ENCODE measurements at places on chromosomes 16 and 17.

- DNase-seq = no peak
Measured at GRCh38 chr17:75827308-75828075, 16.7 kb downstream of the UNC13D start.

- no peak for DNase-seq
Measured at GRCh38 chr16:10694306-10694705, 424 bp downstream of the TEKT5 start.

DNA sequence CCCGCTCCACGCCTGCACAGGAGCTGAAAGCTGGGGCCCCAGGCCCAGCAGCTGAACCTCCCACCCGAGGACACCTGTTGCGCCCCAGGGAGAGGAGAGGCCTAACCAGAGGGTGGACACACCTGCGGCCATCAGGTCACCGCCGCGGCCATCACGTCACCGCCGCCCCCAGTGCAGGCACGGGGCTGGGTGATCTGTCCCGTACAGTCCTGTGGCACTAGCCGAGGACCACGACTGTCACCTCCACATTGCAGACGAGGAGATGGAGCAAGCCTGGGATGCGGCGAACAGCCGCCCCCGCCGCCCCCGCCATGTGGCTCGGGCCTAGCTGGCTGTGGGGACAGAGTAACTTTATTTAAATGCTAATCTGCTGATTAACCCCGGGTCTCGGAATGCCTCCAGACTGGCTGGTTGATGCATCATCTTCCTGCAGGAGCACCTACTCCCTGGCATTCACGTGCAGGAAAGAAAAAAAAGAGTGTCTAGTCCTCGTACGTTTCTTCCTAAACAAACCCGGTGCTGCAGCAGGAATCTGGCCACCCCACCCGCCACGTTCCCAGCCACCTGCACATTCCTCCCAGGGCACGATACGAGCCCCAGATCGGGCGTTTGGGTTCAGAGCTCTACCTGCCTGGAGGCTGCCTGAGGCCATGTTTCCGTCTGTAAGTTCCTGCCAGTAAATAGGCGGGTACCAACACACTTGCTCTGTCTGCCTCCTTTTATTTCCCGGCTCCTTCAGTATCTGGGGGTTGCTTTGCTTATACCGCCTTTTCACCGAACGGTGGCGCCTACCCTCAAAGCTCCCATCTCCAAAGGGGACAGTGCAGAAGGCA is 29.9 kb downstream of the PIEZO1 start:
- no peak for DNase-seq

GRCh38 chr17:57266902-57267311 is 10.6 kb downstream of the MSI2 start:
- no peak for DNase-seq

GRCh38 chr16:64321881-64322280 is 800.0 kb downstream of the CDH11 start:
- DNase-seq = no peak

DNA sequence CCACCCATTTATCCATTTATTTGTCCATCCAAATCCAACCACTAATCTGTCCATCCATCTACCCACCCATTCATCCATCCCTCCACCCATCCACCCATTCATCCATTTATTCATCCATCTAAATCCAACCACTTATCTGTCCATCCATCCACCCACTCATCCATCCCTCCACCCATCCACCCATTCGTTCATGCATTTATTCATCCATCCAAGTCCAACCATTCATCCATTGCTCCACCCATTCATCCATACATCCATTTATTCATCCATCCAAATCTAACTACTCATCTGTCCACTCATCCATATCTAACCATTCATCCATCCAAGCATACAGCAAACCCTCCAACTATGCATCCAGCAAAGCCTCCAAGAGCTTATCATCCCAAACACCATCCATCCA is 267.3 kb downstream of the XYLT1 start:
- DNase-seq = no peak

DNA sequence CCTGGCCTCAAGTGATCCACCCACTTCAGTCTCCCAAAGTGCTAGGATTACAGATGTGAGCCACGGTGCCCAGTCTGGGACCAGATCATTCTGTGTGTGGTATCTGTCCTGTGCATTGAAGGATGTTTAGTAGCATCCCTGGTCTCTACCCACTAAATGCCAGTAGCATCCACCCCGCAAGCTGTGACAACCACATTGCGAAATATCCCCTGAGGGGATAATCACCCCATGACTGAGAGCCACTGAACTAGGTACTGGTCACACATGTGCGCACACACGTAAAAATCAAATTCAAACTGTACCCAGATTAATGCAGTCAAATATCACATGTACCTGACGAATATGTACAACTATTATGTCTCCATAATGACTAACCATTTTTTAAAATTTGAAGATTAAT is 35.8 kb downstream of the TEKT5 start:
- no peak for DNase-seq

GRCh38 chr17:46082257-46082656 is 83.2 kb downstream of the STH start:
- DNase-seq = no peak

DNA sequence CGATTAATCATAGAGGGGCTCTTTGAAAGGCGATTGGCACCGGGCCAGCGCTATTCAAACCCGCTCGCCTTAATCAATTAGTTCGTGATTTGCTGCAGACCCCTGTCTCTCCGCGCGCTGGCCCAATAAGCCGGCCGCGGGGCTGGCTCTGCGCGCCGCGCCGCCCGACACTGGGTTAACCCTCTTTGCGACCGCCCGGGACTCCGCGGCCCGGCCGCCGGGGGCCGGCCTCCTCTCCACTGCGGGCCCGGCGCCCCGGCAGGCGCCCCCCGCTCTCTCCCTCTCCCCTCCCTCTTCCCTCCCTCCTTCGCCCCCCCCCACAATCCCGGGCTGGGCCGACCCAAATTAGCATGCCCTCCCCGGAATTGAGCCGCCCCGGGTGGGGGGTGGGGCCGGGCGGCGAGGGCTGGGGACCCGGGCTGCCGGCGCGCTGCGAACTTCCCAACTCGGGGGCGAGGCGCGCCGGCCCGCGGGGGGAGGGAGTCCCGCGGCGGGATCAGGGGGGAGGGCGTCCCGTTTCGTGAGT is 428 bp upstream of the SALL1 start:
- no peak for DNase-seq

- DNase-seq = no peak
Measured at GRCh38 chr16:24497440-24497839, 41.9 kb upstream of the RBBP6 start.

GRCh38 chr16:25571712-25572111 is 120.0 kb upstream of the HS3ST4 start:
- no peak for DNase-seq

- DNase-seq = no peak
Measured at GRCh38 chr17:65742403-65743307, 181.2 kb upstream of the AXIN2 start.

DNA sequence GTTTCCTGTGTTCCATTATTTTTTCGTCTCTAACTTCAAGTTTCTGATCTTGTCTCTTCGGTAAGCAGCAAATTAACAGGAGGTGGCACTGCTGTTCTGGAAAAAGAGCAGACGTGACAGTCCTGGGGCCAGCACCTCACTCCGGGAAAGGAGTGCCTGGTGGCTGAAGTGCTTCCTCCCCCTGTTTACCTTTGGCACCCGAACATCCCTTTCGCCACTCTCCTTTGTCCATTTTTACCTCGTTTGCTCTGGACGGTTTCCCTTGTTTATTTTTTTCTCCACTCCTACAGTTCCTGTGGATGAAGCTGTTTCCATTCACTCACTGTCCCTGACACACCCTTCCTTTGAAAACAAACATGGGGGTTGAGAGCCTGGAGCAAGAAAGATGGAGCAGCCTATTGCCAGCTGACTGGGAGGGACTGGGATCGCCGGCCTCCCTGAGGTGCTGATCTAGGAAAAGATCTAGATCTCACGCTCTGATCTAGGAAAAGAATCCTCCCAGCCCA is 12.6 kb downstream of the SAP30BP start:
- DNase-seq = no peak

DNA sequence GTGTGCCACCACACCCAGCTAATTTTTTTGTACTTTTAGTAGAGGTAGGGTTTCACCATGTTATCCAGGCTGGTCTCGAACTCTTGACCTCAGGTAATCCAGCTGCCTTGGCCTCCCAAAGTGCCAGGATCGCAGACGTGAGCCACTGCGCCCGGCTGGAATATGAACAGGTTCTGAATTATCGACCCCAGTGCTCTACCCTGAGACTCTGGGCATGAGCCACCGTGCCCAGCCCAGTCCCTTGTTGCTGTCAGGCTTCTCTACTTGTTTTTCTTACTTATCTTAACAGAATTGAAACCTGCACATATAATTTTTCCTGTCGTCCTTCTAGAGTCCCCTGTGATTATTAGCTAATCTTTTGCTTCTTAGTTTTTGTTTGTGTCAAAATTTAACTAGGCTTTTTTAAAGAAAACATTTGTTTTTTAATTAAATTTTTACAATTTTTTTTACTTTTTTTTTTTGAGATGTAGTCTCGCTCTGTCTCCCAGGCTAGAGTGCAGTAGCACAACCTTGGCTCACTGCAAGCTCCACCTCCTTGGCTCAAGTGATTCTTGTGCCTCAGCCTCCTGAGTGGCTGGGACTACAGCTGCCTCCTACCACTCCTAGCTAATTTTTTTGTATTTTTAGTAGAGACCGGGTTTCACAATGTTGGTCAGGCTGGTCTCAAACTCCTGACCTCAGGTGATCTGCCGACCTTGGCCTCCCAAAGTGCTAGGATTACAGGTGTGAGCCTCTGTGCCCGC is 66.7 kb downstream of the AP2B1 start:
- DNase-seq = no peak

- DNase-seq = no peak
Measured at GRCh38 chr17:4247361-4247970, 16.3 kb downstream of the ANKFY1 start.

DNA sequence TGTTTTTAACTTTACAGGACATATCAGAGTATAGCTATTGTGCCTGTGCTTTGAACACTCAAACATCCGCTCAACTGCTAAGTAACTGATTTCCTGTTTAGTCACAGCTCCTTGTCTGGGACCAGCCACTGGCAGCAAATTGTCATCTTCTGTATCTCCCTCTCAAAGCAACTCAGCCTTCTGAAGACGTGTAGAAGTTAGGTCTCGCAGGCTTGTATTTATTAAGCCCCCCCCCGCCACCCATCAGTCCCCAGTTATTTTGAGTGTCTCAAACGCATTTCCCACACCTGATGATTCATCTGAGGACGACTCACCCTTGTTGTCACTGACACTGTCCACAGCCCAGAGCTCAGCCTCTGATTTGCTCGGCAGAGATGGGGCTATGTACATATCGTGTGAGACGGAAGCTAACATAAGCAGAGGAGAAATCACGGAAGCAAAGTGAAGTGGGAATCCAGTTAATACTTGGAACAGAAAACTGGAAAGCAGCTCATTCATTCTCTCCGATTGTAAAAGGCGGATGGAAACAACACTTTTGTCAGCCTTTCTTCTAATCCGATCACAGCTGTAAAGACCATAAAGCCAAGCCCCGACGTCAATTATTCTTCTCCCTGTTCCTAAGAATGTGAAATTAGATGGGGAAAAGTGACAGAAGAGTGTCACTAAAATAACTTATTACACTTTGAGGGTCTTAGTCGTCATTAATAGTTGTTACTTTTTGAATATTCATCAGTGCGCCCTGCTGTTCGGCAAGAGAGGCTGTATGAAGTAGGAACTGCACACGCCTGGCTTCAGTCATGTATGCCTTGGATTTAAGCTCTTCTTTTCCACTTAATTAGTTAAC is 64.2 kb downstream of the PITPNC1 start:
- DNase-seq = no peak

DNA sequence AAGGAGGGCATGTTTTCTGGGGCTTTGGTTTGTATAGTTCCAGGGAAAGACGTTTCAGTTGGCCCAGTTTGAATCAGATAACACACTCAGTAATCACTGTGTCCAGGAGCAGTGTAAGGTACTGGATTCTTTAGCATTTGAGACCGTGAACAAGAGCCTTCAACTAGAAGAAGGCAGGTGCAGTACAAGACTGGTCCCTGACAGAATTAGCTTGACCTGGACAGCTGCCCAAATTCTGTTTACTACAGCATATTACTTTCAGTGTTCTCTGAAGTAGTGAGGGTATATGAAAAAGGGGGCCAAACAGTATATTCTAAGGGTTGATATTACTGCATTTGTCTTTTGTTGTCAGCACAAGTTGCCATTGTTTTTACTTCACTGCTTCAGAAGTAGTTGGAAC is 81.3 kb downstream of the COX10 start:
- DNase-seq = no peak

- DNase-seq = no peak
Measured at GRCh38 chr17:63988741-63989621, 9.2 kb upstream of the PRR29 start.

DNA sequence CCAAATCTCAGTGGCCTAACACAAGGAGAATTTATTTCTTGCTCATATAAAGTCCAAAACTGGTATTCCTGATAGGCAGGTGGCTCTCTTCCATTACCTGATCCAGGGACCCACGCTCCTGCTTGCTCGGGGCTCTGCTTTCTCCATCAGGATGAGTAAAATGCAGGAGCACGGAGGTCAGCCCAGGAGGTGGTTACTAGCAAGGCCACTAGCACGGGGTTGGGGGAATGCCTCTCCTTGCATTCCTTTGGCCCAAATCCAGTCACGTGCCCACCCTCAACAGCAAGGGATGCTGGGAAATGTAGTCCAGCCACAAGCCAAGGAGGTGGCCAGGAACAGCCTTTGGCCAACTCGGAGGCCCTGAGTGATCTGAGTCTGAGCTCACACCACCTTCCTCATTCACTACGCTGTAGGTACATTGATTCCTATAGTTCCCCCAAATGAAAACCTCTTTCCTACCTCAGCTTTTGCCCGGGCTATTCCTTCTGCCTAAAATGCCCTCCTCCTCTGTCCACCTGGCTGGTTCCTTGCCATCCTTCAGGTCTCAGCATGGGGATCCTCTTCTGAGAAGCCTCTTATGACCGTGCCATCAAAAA is 38.3 kb upstream of the HAPSTR1 start:
- DNase-seq = no peak

DNA sequence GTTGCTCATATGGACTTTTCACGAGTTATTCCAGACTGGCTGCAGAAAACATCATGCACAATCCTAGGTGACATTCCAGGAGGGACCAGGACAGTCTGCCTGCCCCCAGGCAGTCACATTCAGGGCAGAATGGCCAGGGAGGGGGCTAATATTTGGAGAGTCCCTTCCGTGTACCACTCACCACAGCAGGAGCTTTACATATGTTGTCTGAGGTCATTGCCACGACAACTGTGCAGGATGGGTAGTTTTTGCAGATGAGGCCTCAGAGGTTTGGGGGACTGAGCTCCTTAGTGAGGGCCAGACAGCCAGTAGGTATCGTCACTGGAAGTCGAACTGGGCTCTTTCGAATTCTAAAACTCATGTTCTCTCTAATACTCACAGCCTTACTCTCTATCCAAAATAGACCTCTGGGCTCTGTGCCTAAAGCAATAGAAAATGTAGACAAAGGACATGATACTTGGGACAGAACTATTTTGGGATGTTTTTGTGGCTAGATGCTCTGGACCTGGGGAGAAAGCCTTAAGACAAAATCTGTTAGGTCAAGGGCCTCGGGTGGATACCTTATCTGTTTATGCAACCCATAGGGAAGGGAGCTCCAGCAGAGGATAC is 338.5 kb downstream of the MAF start:
- DNase-seq = no peak

- no peak for DNase-seq
Measured at GRCh38 chr16:8568231-8568617, 22.1 kb downstream of the TMEM114 start.

- no peak for DNase-seq
Measured at GRCh38 chr17:80456465-80457235, 19.8 kb downstream of the NPTX1 start.

Measured in GM12878 (cell line).